ENCODE measurements at places on chromosomes 3 and 15.

- DNase-seq = no peak
Observed at GRCh38 chr15:26023231-26023630, 160.1 kb upstream of the ATP10A start.

GRCh38 chr3:41419809-41420208, 220.5 kb downstream of the CTNNB1 start:
- no peak for DNase-seq

DNA sequence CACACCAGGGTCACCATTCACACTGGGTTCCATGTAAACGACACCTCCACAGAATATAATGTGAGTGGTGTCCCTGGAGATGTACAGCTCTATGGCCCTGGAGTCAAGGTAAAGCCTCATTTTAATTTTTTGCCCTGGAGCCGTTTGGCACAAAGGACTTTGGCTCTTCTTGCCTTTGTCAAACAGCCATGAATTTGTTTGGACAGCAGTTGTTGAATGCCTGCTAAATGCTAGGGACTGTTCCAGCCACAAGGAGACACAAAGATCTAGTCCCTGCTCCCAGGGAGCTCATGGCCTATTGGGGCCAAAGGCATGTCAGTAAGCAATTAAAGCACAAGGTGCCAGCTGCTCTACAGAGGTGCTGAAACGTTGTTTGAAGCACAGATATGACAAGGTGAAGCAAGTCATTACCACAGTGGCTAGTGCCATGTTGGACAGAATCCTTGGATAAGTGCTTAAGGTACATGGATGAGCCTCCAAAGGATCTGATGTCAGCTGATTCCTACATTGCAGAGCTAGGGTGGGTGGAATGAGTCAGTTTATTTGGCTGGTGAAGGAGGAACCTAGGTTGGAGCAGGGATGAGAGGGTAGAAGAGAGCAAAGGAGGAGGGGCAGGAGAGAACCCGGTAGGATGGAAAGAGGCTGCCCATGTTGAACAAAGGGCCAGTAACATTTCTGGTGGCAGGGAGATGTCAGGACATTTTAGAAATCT, 171.9 kb upstream of the CTDSPL start:
- no peak for DNase-seq

DNA sequence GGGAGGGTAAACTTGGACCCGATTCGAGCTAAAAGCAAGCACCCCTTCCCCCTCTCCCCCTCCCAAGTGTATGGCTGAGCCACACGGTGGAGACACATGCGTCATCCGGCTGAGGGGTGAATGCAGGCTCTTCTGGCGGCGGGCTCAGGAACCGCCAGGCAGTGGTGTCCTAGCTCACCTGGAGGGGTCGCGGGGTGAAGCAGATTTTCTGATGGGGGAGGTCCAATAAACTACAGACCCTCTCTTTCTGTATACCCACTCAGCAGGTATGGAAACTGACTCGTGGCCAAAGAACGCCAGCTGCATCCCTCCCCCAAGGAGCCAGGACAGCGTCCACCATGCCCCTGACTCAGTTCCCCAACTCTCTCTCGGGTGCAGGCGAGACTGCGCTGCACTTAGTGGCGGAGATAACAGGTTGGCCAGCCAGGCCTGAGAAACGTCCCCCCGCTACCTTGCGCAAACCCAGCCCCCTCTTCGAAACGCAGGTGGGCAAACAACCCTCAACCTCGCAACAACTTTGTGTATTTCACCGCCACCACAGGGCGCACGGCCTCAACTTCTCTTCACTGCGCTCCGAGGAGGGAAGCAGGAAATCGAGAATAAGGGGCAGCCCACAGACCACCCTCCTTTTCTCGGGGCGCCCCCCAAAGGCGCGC, 1.3 kb downstream of the MAGI1 start:
- peak; percentile 47 for DNase-seq

DNA sequence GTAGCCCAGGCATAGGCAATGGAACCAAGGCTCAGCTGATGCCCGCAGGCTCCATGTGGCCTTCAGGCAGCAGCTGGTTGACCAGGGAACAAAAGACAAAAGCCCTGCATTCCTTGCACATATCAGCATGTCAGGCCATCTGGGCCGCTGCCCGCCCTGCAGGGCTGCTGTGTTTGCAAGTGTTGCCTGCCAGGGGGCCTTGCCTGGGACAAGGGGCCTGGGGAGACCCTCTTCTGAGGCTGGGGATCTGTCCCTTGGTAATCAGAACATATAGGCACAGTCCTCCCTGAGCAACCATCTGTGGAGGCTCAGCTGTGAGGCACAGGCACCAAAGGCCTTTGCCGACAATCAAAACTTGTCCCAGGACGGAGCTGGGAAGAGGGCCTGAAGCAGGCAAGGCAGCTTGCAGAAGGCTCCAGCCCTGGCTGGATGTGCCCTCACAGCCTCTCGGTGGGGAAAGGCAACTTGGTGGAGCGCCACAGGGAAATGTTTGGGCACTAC, 138.2 kb downstream of the TPRA1 start:
- DNase-seq = no peak

DNA sequence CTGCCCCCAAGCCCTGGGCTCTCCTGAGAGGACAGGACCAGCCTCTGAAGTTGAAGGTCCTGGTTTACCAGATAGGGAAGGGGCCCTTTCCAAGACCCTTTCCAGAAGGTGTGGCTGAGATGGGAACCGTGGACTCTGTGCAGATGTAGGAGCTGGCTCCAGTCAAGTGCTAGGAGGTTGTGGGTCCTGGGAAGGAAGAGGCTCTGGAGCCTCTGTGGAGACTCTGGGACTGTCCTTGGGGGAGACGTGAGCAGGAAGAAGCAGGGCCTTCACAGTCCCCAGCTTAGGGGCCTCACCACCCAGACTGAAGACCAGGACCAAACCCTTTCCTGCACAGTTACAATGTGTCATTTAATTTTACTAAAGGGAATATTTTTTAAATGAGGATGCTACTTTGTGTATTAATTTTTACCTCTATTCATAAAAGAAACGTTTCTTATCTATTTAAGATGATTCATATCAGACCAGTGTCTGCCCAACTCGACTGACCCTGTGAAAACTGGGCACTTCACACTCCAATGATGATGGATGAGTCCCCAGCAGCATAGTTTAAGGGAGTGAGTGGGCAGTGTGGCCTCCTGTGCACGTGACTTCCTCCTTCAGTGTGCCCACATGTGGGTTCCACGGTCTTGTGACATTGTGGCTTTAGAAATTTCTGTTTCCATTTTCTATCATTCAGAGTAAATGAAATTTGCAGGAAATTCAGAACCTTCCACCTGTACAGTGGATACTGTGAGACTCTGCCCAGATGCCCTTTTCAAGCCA, 10.9 kb downstream of the CCR5AS start:
- DNase-seq = no peak

GRCh38 chr3:142211034-142211433, 14.4 kb downstream of the GK5 start:
- DNase-seq = peak; percentile 24

- DNase-seq = peak; percentile 54
Observed at GRCh38 chr3:31288641-31289100, 244.1 kb upstream of the STT3B start.

- peak; percentile 97 for DNase-seq
Observed at GRCh38 chr15:49848282-49848724, 227.5 kb downstream of the DTWD1 start.

- DNase-seq = no peak
Observed at GRCh38 chr15:70340494-70340870, 242.8 kb upstream of the TLE3 start.

DNA sequence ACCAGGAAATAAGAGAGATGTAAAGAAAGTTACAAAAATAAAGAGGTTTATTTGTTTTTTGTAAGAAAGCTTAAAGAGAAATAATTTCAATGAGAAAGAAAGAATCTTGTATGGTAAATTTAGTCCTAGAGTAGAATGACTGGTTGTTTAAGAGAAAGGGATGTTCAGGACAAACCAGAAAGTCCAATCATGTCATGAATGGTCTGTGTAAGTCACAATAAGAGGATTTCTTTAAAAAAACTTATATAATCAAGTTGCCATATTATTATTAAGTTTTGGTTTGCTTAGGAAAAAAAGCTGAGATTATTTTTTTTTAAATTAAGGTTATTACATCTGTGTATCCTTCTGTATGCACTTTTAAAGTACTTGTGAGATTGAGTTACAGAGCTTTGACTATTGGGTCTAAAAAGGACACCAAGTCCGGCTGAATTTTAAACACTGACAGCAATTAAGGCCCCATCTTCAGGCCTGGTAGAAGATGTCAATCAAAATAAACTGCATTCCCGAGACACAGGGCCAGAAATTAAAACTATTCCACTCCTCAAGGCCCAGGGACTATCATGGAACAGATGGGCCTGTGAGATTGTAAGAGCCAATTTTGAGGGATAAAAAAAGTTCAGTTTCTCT, 12.2 kb downstream of the ERICH6 start:
- DNase-seq = no peak

GRCh38 chr15:78711638-78712037, 70.6 kb upstream of the CHRNB4 start:
- DNase-seq = no peak

GRCh38 chr3:10242182-10243065, 5.8 kb upstream of the TATDN2 start:
- DNase-seq = peak; percentile 31

DNA sequence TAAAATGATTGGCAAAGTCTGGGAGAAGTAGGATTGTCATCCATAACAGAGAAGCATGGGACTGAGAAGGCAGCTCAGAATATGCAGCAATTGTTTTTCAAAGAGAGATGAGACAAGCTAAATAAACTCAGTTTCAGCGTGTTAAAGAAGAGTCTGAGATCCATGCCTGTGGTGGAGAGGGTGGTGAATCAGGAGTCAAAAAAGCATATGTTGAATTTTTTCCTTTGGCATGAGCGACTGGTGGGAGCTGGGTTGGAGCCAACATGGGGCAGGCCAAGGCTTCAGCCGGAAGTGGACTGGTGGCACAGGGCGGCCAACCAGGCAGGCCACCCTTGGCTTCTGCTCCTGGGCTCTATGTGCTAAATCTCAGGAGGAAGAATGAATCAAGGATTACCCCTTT, 102.0 kb downstream of the SST start:
- no peak for DNase-seq

DNA sequence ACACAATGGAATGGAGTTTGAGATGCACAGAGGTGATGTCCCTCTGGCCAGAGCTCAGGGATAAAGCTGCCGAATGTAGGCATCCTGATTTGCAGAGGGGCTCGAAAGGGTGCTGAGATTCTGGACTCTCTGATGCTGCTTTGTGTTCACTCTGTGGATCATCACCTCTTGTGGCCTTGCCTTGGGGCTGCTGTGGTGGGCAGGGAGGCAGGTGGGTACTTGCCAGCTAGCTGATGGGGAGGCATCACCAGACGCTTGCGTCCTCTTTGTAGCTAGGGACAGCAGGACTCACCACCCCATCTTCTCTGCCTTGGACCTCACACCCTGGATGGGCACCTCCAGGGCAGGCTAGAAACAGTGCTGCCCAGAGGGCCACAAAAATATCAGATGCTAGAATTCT, 14.6 kb upstream of the RASGRF1 start:
- no peak for DNase-seq

DNA sequence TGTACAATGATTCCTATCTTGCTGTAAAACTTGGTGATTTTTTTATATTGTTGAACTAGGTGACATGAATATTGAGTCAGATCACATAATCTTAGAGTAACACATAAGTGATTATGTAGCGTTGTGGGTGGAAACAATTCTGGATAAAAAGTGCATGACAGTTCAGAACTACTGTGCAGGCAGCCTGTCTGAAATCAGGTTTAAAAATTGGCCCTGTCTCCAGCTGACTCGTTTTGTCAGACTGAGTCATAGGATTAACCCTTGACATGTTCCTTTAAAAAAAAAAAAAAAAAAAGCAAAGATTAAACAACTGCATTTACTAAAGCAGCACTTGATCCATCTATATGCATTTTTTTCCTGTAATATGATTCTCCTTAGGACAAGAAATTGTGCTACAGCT, 160.0 kb upstream of the CGNL1 start:
- peak; percentile 81 for DNase-seq

DNA sequence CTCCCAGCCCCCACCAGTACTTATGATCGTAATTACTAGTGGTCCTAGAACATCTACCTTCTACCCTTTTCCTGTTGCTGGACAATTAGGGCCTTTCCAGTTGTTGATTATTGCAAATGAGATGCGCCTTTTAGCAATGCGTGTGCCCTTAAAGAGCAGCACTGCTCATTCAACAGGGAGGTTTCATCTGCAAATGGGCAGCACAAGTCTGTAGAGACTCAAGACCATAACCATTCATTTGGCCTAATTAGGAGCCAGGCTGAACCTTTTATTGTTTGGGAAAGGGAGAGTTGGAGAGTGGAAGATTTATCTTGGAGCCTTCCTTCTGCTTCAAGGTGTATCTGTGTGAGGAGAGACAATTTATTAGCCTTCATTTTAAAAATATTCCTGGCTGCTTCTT, 42.3 kb downstream of the BOC start:
- DNase-seq = no peak

DNA sequence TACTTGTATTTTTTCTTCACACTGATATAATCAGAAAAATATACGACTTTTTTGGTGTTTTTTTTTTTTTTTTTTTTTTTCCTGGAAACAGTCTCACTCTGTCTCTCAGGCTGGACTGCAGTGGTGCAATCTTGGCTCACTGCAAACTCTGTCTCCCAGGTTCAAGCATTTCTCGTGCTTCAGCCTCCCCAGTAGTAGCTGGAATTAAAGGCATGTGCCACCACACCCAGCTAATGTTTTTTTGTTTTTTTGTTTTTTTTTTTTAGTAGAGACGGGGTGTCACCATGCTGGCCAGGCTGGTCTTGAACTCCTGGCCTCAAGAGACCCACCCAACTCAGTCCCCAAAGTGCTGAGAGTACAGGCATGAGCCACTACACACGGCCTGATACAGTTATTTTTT, 20.8 kb upstream of the DNAAF4 start:
- DNase-seq = no peak

DNA sequence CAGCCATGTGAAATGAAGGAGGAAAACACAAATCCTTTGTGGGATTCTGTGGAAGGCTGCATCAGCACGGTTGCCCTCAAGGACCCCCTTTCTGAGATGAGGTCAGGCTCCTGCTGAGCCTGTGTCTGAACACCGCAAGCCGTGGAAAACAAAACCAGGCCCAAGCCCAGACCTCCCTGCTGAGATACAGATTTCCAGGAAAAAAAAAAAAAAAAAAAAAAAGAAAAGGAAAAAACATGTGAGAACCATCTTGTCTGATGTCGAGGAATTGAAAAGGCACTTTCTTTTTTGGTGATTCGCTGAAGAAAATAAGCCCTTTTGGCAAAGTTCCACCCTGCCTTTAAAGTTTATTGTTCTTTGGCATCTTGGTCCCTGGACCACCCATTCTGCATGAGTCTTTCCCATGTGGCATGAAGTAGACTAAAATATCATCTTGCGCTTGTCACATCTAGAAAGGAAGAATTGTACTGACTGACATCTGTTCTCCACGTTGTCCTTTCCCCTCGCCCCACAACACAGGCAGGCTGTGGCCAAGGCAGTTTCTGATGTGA, 117.6 kb downstream of the CHST2 start:
- no peak for DNase-seq

Measured in fibroblast of pulmonary artery (primary cell).